ENCODE measurements at places on chromosomes 3 and 15. TPM values are rescaled to one million over a fixed set of nuclear protein-coding genes. Genes with fewer than 3 reads are reported as not detected.

The XCR1 gene
- total RNA-seq, result not detected

The GOLGA8S gene
- total RNA-seq, result 0.73 TPM

The HGD gene
- total RNA-seq, result 0.49 TPM

The KLF15 gene
- not detected for total RNA-seq

The OR5H2 gene
- total RNA-seq, result not detected

The GCHFR gene
- total RNA-seq, result 25.9 TPM

The CCRL2 gene
- 11.9 TPM for total RNA-seq

The MYZAP gene
- total RNA-seq, result not detected

The TRPC1 gene
- total RNA-seq, result 2.1 TPM

The DAZL gene
- total RNA-seq, result 0.07 TPM

The NBEAL2 gene
- 164 TPM for total RNA-seq

The WDR49 gene
- total RNA-seq, result not detected

The SMARCC1 gene
- 111 TPM for total RNA-seq

The GABRA5 gene
- total RNA-seq, result not detected

The ATP10A gene
- total RNA-seq, result 36.7 TPM

The SAMD7 gene
- total RNA-seq, result not detected

The SCAANT1 gene
- 1.3 TPM for total RNA-seq

The DALRD3 gene
- 25.8 TPM for total RNA-seq

The FBXO40 gene
- total RNA-seq, result not detected

The CCDC191 gene
- 1.7 TPM for total RNA-seq

The TNFSF10 gene
- 144 TPM for total RNA-seq

The COLQ gene
- 2.3 TPM for total RNA-seq

The LRRC3B gene
- total RNA-seq, result not detected

The SEMA5B gene
- total RNA-seq, result not detected

All from activated CD8-positive, alpha-beta memory T cell treated with anti-CD3 and anti-CD28 coated beads, Interleukin-2, amount 10 ng/mL, durations not matched to agents 7 days and 5 days (primary cell).